Stimulated activated CD8-positive, alpha-beta memory T cell treated with anti-CD3 and anti-CD28 coated beads, Interleukin-2, amount 100 ng/mL, for 1 hour (primary cell): ENCODE measurements at places on chromosomes 11 and 22.

DNA sequence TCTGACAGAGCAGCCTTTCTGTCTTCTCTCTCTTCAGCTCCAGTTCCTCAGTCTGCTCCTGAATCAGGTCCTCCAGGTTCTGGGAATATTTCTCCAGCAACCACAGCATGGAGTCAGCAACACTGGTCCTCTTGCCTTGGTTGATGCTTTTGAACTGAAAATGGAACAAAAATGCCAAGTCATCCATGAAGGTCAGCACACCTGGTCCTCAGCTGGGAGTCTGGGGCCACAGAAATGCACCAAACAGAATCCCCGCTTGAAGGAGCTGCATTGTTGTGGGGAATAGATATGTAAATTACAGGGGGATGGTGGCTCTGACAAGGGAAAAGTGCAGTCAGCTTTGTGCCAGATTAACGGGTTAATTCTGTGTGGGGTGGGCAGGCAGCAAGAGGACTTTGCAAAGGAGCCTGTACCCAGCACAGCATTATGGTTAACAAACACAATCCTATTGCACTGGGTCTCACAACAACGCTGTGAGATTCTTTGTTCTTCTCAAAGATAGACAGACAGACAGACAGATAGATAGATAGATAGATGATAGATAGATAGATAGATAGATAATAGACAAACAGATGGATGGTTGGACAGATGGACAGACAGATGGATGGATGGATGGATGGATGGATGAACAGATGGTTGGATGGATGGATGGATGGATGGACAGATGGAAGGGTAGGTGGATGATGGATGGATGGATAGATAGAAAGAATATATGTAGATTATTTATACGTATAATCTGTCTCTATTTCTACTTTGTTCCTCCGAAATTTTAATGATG lies 33.8 kb upstream of the LRRC32 start:
- no peak for DNase-seq

DNA sequence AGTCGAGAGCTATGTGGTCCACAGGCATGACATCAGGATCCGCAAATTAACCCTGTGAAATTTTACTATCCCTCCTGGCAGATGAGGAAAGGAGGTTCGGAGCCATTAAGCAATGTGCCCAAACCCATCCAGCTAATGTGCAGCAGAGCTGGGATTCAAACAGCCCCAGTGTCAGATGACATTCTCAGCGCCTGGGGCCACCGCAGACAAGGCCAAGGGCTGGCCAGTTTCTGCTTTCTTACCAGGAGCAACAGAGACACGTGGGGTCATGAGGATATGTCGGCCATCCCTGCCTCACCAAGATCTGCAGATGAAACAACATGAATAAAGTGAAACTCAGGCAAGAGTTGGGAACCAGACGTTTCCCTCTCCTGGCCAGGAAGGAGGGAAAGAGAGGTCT lies 110.2 kb downstream of the TENM4 start:
- no peak for DNase-seq

GRCh38 chr11:69943066-69943465 lies 123.8 kb upstream of the FGF3 start:
- no peak for DNase-seq

DNA sequence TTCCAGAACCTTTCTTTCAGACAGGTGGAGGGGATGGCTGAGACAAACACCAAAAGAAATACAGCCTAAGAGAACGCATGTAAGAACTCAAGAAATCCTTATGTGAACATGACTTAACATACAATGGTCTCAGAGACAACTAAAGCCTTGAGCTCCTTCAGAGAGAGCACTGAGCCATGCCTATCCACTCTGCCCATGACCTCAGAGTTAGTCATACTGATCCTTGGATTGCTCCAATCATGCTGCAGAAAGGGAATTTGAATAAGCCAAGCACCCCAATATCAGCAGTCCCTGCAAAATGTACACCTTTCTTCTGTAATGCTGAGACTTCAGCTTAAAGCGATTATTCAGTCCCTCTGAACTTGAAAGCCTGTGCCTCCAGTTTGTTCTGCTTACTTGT lies 43.2 kb upstream of the CHKA start:
- no peak for DNase-seq

- no peak for DNase-seq
Measured at GRCh38 chr22:50292643-50293440, 14.6 kb downstream of the PLXNB2 start.

DNA sequence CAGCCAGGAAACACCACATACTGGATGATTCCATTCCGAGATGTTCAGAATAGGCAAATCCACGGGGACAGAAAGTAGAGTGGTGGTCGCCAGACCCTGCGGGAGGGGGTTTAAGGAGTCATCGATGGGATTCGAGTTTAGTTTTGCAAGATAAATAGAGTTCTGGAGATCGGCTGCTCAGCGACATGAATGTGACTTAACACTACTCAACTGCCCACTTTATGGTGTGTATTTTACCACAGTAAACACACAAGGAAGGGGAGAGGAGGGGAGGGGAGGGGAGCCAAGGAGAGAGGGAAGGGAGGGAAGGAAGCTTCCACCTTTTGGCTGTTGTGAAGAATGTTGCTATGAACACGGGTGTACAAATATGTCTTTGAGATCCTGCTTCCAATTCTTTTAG lies 10.4 kb upstream of the ARHGAP8 start:
- DNase-seq: no peak

DNA sequence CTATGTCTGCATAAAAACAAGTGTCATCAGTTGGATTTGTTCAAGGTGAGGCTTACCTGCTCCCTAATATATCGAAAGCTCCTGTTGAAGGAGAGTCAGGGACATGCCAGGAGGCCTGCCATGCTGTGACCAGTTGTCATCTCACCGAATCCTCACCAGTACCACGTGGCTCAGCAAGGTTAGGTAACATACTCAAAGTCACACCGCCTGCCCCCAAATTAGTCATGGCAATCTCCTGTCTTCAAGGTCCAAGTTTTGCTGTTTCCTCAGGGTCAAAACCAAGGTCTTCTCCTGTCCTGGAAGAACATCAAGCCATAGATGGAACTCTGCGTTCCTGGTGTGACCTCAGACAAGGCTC lies 67.8 kb downstream of the IGLL1 start:
- DNase-seq: no peak

DNA sequence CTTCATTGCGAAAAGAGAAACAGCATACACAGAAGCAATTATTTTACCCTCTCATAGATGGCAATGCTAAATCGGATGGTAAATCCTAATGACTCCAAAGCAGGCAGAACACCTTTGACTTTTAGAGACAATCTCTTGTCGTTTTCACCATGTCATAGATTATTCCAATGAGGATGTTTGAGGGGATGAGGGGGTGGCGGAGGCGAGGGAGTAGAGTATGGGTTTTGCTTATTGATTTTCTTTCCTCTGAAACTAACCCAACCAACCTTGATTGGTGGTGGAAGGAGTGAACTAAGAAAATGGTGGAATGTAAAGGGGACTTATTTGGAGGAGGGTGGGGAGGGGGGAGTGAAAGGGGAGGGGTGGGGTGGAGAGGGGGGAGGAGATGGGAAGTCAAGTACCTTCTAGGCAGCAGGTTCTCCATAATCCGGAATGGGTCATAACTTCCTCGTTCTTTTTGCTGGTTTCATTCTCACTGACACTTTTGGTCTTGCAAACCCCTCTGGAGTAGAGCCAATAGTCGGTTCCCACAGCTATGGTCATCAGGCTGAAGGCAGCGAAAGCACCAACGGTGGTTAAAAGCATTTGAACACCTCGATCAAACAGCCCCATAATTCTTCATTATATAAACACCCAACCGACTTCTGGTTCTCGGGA lies 1.5 kb downstream of the CACNG2 start:
- DNase-seq: no peak

DNA sequence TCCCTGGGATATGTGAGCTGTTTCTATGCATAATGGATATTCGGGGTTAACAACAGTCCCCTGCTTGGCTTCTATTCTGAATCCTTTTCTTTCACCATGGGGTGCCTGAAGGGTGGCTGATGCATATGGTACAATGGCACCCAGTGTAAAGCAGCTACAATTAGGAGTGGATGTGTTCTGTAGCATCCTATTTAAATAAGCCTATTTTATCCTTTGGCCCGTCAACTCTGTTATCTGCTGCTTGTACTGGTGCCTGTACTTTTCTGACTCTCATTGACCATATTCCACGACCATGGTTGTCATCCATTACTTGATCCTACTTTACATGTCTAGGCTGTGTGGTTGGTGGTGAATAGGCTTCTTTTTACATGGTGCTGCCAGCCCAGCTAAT lies 1.3 kb downstream of the TUG1 start:
- no peak for DNase-seq

DNA sequence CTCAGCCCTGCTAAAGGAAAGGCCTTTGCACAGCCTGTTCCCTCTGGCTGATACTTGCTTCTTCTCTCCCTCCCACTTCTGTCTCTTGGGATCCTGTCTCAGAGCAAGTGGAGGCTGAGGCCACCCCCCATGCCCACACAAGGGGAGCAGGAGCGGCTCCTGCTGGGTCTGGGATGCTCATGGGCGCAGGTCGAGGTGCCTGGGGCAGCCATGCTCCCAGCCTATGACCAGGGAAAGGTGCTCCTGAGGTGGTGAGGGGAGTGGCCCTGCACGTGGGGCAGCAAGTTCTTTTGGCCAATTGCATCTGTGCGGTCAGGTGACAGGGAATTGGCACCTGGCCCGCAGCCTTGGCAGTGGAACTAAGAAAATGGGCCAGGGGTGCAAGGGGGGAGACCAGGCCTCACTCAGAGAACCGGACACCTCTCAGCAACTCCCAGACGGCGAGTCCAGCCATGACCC lies 1.5 kb downstream of the MAPK11 start:
- DNase-seq: no peak

GRCh38 chr11:62383822-62384221 lies 35.0 kb upstream of the SCGB1A1 start:
- DNase-seq: no peak

DNA sequence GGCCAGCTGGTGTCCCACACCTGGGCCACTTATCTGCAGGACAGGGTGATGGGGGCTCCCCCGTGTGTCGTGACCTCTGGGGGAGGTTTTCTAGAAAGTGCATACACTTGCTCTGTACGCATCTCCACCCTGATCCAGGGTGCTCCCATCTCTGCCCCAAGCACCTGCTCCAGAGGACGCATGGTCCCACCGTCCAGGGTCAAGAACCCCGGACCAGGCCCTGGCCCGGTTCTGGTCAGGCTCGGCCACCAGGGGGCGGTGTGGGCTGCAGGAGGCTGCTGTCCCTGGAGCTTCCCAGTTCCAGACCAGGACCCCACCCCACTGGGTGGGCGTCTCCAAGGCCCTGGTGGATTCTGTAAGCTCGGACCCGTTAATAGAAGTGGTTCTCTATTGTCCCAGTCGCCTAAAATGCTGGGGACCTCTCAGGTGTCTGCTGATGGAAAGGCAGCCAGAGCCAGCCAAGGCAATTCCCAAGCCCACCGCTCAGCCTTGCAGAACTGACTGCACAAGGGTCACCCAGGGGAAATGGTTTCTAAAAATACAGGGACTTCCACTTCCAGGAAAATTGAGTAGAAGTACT lies 34.7 kb upstream of the SEPTIN5 start:
- peak; percentile 9 for DNase-seq

DNA sequence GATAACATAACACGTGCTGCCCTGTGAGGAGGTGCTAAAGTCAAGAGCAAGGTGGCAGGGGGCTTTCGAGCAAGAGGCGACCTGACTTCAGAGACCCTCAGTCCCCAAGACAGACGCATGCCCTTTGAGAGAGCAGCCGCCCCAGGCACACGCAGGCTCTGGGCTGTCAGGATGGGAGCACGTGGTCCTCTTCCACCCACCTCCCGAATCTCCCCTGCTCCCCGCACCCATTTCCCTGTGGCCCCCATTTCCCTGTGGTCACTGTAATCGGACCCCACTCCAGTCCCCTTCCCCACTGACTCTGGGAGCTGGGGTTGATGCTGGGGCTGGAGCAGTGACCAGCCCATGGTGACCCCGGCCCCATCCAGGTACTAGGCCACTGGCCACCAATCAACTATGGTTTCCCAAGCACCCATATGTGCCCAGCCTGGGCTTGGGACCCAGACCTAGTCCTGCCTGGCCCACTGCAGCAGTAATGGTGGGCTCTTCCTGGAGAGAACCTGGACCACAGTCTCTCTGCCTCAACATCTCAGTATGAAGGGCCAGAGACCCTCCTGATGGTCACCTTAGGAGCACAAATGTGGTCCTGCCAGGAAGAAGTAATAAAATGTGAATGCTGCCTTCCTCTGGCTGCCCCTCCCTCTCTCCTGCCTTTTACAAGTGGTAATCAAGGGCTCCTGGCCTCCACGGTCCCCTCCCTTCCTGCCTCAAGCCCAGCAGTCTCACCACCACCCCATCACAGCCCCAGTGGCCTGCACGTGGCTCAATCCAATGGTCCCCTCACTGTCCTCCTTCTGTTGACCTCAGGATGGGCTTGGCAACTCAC lies 39.0 kb downstream of the IGLL5 start:
- DNase-seq: no peak

GRCh38 chr11:59463190-59463641 lies 6.5 kb downstream of the OR4D6 start:
- no peak for DNase-seq

GRCh38 chr22:19767427-19768341 lies 7.1 kb downstream of the TBX1 start:
- DNase-seq: no peak

DNA sequence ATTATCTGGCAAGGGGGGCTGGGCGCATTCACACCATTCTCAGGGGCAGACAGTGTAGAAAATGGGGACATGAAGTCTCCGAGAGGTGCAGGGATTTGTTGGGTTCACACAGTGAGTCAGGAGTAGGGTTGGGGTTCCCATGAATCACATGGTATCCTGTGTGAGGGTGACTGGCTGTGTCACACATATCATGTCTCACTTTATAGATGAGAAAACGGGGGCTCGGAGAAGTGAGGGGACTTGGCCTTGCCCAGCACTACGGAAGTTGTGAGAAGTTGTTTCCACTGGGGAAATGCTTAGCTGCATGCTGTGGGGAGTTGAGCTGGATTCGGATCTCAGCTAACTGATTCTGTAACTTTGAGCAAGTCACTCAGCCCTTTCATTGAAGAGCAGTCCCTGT lies 4.2 kb downstream of the GAL3ST3 start:
- DNase-seq: no peak

GRCh38 chr11:101003468-101003867 lies 126.1 kb downstream of the PGR start:
- DNase-seq: no peak

DNA sequence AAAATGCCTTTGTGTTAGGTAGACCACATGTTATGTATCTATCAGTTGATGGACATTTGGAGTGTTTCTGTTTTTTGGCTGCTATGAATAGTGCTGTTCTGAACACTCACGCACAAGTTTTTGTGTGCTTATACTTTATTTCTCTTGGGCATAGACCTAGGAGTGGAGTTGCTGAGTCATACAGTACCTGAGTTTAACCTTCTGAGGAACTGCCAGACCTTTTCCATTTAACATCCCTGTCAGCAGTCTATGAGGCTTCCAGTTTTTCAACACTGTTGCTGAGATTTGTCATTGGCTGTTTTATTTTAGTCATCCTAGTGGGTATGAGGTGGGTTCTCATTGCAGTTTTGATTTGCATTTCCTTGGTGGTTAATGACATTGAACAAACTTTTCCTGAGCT lies 4.4 kb downstream of the CTTN start:
- no peak for DNase-seq

DNA sequence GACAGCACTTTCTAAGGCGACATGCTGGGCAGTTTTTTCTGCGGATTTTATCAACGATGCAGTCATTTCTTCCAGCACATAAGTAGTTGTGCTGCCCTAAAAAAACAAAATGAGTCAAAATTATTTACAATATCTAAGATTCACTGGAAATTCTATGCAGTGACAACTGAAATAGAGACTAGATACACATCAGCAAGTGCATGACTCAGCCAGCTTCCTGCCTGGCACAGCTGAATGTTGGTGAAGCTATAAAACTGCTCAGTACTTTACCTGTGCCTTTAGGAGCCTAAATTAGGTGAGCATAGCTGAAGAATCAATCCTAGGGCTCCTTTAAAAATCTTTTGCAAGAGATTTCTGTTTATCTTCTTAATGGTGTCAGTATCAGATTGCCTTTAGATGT lies 37.8 kb downstream of the PGR start:
- no peak for DNase-seq
